Activated CD4-positive, alpha-beta T cell treated with anti-CD3 and anti-CD28 coated beads for 36 hours (primary cell): ENCODE measurements at places on chromosomes 6 and 20.

- no peak for DNase-seq
Observed at GRCh38 chr6:157724960-157725741, 97.9 kb upstream of the SNX9 start.

DNA sequence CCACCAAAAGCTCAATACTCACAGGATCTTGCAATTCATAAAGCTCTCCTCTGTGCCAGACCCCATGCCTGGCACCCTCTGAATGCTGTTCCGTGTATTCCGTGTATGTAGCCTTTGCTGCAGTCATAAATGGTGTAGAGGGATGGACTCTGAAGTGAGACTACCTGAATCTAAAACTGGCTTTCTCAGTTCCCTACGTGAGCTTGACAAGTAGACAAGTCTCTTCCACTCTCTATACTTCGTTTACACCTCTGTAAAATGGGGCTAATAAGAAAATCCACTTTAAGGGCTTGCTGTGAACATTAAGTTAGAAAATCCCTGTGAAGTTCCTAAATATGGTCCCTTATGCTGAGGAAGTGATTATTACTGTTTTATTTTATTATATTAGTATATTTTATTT is 31.5 kb downstream of the PPP1R16B start:
- no peak for DNase-seq

- DNase-seq, result no peak
Observed at GRCh38 chr6:16173167-16173940, 44.5 kb downstream of the MYLIP start.

GRCh38 chr6:154653853-154654252 is 79.4 kb upstream of the SCAF8 start:
- DNase-seq, result no peak

GRCh38 chr20:34452281-34452982 is 63.8 kb upstream of the DYNLRB1 start:
- no peak for DNase-seq

DNA sequence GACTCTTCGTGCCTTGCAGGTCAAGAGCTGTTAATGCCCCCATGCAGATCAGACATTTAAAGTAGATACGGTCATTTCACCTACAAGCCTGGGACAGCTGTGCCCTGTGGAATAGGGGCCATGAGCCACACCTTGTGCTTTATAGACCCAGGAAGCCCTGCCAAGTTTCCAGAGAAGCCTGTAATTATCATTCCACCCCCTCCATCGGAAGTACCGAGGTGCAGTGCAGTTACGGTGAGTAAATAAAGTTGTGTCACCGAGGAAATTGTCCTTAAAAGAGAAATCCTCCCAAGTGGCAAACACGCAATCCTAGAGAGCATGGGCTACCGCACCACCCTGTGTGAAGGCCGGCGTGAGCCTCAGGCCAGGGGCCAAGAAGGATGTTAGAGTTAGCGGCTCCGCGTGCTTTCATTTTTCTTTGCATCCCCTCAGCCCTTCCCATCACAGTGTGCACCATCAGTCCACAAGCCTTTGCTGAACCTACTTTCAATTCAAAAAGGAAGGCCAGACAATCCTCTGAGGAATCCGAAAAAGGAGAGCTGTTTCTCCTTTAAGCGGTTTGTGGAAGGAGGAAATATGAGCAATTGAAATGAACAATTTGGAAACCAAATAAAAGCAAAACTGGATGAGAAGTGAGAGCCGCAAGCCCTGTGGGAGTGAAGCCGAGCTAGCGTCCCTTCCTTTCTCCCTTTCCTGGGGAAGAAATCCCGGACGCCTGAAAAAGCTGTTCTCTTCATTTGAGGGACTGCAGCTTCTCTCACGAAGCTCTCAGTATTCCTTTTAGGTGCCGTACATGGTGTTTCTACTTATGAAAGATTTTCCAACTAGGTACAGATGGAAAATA is 183.3 kb upstream of the PDE10A start:
- no peak for DNase-seq
